ENCODE measurements at places on chromosomes 5 and 9.

GRCh38 chr5:154315756-154316155, 125.2 kb downstream of the GALNT10 start:
- no peak for DNase-seq

- no peak for DNase-seq
These were observed 235.8 kb downstream of the KCTD16 start for GRCh38 chr5:144406442-144406841.

- DNase-seq, result no peak
These were observed 208.0 kb downstream of the PDZD2 start for GRCh38 chr5:31846934-31847333.

GRCh38 chr5:104431981-104432380, 869.4 kb upstream of the NUDT12 start:
- no peak for DNase-seq

GRCh38 chr9:83231039-83231438, 168.1 kb upstream of the RASEF start:
- DNase-seq, result no peak

DNA sequence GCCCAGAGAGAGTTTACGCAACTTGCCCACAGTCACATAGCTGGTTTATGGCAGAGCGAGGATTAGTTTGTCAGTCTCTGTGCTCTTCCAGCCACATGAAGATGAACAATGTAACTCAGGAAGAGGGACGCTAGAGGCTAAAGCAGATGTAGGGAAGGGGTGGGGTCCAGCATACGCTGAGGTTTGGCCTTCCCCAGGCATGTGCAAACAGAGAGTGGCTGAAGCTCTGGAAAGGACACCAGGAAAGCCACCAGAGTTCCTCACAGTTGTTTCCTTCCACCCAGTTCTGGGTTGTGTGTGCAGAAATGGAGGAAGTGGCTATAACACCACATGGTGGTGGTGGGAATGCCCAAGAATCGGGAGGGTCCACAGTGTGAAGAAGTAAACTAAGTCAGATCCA, 60.0 kb downstream of the SNX18 start:
- no peak for DNase-seq

- DNase-seq, result no peak
These were observed 409 bp upstream of the COX7C start for GRCh38 chr5:86617309-86617755.

GRCh38 chr9:36187414-36187813, 3.3 kb upstream of the CLTA start:
- DNase-seq, result no peak

DNA sequence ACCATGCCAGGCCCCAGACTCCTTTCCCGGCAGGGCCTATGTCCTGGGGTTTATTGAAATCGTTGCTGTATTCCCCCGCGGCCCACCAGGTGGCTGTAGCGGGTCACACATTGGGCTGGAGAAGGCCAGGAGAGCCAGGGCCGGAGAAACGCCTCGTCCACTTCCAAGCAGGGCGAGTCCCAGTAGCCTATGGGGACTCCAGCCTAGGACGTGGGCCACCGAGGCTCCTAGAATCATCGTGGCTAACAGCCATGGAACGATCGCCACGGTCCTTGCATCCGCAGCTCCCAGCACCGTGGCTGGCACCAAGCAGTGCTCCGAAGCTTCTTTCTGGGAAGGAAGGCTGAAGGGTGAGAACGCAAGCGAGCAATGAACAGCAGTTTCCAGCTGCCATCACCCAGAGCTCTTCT, 87.7 kb downstream of the ENTREP1 start:
- DNase-seq, result peak; percentile 70

DNA sequence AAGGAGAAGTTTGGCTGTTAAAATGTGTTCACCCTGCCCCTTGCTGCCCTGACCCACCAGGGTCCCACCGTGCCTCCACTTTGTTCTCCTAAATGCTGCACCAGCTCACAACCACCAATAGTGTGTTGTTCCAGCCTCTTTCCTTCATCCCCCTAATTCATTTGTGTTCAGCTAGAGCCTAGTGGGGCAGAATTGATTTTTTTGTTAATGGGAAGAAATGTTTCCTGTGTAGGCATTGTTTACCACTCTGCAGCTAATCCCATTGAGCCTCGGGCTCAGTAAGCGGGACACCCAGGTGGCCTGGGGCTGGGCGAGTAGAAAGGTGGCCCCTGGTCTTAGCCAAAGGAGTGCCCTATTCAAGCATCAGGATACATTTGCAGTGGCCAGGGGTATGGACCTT, 127.6 kb downstream of the MVB12B start:
- DNase-seq, result no peak

DNA sequence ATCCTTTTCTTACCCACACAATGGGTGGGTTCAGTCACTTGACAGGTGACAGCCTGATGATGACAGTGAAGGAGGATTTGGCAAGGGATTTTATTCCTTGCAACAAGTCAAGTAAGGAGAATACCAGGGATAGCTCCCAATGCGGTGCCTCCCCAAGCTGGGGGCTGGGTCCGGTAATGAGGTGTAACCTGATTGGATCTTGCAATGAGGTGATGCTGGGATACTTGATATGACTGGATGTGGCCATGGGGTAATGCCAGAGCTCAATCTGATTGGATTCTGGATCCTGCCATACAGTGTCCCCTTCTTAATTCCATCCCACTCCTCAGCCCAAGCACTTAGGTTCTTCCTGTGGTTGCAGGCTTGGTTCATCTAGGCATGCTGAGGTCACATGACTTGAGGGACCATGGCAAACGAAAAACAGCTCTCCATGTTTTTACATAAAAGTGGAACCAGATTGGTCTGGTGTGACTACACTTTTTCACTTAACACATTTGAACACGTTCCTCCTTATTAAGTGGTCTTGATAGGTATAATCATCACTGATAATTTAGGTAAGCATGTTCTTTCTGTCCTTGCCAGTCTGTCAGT, 181.1 kb downstream of the PDZD2 start:
- no peak for DNase-seq

DNA sequence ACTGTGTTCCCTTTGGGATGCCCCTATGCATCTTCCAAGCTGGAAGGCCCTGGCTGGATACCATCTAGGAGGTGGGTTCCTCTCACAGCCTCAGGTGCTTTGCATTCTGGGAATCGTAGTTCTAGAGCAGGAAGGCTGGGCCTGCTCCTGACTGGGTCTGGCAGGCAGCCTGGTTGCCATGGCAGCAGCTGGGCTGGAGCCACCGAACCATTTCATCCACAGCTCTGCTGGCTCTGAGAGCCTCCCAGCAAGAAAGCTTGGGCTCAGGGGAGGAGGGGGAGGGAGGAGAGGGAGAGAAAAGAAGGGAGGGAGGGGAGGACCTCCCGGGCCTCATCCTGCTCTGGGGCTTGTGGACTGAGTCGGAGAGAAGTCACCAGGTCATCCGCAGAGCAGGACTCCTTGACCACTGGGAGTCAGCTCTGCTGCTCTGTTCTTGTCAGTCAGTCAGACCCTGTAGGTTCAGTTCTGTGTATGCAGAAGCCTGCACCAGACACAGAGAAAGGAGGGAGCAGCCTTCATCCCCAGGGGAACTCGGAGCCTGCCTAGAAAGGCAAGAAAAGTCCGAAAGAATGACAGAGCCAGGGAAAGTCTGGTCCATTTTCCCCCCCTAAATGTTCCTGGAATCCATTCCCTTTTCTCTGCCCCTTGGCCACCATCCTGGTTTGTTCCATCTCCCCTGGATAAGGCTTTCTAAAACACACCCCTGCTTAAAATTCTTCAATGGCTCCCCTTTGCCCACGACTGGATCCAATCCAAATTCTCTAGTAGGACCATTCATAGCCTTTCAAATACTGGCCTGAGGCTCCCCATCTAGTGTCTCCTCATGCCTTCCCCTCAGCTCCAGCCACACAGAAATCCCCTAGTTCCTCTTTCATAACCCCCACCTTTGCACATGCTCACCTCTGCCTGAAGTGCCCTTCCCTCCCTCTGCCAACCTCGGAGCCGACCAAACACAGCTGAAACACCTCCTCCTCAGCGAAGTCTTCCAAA, 65.4 kb upstream of the ARAP3 start:
- peak; percentile 87 for DNase-seq

DNA sequence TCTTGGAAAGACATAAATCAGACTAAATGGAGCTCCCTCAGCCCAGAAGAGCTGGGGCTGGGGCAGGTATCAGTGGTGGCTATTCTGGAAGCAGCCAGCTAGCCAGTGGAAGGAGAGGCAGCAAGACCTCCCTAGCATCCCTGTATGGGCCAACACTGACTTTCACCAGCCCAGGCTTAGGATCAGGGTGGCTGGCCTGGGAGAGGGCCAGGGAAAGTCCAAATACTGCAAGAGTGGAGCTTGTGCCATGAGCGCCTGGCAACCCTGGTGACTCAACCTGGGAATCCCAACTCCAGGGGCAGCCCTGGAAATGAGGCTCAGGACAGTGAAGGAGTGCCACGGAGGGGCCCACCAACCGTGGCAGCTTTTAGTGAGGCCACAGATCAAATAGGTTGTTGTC, 7.6 kb upstream of the IRF1 start:
- peak; percentile 83 for DNase-seq

DNA sequence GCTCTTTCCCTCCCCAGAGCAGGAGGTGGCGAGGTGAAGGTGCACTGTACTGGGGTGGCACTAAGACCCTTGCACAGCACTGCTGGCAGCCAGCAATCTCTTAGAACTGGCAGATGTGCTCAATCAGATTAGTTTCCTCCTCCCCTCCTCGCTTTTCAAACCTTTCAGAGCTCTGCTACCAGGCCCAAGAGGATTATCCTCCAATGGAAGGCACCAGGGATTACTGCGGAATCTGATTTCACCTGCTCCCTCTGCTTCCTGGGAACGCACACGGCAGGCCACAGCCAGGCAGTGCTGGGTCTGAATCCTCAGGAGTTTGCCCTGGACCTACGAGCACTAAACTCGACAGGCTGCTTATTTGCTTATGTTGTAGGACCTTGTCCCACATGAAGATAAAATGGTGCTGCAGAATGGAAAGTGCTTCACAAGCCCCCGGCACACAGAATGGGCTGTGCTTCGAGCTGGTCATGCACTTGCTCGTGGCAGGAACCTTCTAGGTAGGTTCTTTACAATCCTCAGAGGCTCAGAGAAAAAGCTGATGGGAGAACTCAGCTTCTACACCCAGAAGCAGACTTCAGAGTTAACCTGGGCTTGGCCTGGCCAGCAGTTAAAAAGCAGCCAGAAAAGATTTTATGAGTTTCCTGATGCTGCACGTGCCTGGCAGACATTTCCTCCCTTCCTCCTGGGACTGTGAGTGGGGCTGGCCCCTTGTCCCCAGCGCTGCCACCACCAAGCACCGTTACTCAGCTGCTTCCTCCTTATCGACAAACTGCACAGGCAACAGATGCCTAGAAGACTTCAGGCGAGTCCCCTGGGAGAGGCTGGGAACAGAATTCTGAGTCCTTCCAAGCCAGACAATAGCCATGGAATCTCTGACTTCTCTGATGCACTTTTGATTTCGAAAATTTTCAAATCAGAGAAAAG, 33.1 kb downstream of the FABP6 start:
- no peak for DNase-seq

GRCh38 chr5:6475626-6476312, 27.1 kb downstream of the UBE2QL1 start:
- DNase-seq, result no peak

GRCh38 chr5:2736872-2737271, 14.6 kb downstream of the IRX2 start:
- DNase-seq, result peak; percentile 57

GRCh38 chr5:145826895-145827674, 8.1 kb downstream of the PRELID2 start:
- DNase-seq, result no peak

DNA sequence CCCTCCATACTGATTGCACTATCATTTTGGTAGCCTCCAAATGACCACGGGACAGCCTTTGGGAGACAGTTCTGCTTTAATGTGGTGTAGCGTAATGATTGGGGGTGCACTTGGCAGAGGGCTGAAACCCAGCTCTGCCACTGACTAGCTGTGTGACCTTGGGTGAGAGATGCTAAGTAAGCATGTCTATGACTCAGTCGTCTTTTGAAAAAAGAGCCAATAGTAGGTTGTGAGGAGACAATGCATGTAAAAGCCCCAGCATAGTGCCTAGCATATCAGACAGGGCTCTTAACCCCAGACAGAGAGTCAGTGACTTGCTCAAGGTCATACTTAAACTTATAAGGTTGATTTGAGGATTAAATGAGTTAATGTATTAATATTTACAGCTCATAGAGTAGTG, 18.0 kb upstream of the CXCL14 start:
- DNase-seq, result no peak

DNA sequence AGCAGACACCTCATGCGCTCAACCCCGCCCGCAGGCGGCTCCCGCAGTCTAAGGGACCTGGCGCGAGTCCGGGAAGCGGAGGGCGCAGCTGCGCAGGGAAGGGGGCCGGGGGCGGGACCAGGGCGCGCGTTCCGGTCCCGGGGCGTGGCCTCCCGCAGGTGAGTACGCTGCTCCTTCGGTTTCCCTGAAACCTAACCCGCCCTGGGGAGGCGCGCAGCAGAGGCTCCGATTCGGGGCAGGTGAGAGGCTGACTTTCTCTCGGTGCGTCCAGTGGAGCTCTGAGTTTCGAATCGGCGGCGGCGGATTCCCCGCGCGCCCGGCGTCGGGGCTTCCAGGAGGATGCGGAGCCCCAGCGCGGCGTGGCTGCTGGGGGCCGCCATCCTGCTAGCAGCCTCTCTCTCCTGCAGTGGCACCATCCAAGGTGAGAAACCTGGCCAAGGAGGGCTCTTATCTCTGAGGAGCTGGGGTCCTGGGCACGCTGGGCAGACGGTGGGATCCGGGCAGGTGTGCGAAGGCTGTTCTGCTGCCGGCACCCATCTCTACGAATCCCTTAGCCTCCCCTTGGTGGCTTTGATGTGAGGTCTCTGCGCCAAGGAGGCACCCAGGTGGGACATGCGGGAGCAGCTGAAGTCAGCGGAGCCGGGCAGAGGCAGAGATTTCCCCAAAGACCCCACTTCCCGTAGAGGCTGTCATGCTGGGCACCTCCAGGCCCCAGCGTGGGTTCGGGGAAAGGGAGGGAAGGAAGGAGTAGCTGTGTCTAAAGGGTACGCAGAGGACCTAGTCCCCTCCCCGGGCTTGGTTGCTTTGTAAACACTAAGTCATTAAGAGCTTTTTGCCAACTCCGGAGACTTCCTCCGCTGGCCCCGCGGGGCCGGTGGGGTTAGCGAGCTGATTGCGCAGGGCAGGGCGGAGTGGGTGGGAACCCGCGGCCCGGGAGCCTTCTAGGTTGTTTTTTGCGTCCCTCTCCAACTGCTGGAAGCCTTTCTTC, at the start of gene F2RL1:
F2RL1 (plus strand) TSS at position 187 of the 988 bp plus-strand sequence; CDS start at position 340, 153 bp downstream.
- DNase-seq, result no peak

DNA sequence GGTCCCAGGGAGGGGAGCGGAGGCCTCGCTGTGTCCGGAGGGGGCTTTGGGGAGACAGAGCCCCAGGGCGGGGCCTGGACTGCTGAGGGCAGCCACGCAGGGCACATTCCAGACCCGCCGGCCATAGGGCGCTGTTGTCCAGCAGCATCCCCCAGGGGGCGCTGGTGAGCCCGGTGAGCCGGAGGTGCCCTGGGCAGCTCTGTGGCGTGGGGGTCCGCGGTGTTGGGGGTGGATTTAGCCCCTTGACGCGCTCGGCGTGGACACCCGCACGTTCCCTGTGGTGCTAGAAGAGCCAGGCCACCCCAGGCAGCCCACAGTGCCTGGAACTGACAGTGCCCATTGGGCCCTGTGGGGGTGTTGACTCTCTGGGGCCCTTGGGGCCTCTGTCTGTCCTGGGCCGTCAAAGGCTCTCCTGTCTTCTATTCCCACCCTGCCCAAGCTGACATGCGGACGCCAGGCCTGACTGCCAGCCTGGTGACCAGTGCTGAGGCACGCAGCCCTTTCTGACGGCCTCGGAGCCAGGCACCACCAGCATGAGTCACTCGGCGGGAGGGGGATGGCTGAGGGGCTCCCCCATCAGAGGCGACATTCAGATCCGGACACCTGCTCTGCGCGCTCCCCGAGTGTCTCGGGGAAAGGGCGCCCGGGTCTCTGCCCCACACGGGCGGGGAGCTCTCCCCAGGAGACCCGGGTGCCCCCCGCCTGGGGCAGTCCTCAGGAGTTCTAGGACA, 23.9 kb downstream of the TPPP start:
- DNase-seq, result peak; percentile 76

GRCh38 chr5:35598707-35599370, 18.8 kb upstream of the SPEF2 start:
- no peak for DNase-seq
